ENCODE measurements at places on chromosomes 12 and 14.

- no peak for DNase-seq
Observed at GRCh38 chr12:47458279-47458678, 247.6 kb downstream of the RPAP3 start.

GRCh38 chr12:23536293-23536692, 413.2 kb downstream of the SOX5 start:
- DNase-seq, result no peak

- DNase-seq, result no peak
Observed at GRCh38 chr12:118958520-118958919, 22.8 kb upstream of the SRRM4 start.

DNA sequence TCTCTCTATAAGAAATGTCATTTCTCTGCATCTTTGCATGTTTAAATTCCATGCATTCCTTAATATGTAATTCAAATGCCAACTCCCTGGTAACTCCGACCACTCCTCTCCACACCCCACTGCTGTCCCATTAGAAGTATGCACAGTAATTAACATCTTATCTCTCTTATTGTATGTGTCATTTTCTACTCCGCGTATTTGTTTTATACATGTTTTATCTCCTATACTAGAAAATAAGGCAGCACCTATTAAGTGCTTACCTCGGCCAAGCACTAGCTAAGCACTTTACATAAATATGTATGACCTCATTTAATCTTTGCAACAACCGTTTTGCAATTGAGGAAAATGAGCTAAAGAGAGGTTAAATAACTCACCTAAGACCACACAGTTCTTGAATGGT, 469.8 kb downstream of the BCAT1 start:
- DNase-seq, result no peak

Data from activated CD4-positive, CD25-positive, alpha-beta regulatory T cell treated with anti-CD3 and anti-CD28 coated beads, Interleukin-2, amount 50 U/mL, for 72 hours (primary cell).